Right cardiac atrium (tissue), 5 donors: ENCODE measurements at places on chromosomes 2 and 18.

- DNase-seq = no peak
These were observed 17.2 kb upstream of the MLPH start for GRCh38 chr2:237469849-237470248.

DNA sequence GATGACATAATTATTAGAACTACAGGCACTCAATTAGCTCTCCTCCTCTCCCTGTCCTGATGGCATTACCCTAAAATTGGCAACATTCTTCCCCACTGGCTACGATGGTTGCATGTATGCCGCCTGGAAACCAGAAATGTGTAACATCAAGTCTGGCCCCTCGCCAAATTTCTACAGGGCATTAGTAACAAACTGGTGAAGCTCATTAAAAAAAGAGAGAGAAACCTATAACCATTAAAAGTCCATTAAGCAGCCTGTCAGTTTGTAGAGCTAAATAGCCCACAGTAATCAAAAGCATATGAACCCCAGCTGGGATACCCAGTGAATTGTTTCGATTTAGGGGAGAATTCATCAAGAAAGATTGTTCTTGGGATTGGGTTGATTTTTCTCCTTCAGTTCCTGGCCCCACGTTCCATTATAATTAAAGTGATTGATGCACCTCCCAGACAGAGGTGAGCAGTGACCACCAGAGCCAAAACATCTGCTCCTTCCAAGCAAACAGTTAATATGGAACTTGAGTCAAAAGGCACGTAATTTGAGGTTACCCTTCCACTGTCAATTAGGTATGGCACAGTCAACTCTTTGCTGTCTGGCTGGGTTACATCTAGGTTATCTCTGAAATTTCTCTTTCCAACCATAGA is 208.6 kb downstream of the C1D start:
- no peak for DNase-seq

DNA sequence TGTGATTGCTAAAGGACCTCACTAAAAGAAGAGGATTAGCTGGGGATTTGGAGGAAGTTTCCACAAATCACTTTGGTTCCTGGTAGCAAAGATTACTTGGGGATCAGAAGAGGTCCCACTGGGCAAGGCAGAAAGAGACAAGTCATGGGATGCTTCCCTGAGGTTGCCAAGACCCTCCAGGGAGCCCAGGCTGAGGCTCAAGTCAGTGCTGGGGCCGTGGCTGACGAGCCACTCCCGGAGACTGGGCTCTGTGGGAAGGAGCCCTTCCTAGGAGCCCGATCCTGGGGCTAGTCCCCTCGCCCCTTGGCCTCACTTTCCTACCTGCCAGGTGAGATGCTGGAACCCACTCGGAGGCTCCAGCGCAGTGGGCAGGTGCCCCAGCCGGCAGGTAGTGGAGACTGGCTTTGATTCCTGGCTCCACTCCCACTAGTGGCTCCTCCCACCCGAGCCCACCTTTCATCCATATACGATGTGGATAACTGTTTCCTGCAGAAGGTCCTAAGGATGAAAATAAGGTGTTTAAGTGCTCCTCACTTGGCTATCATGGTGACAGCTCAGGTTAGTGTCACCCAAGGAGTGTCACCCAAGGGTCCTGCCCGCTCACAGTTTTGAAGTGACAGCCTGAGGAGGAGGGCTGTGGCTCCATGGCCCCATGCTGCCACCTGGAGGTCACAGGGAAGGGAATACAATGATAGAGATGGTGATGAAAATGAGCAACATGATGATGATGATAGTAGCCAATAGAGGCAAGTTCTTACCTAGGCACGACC is 100.5 kb downstream of the CAPN13 start:
- DNase-seq = peak; percentile 75

DNA sequence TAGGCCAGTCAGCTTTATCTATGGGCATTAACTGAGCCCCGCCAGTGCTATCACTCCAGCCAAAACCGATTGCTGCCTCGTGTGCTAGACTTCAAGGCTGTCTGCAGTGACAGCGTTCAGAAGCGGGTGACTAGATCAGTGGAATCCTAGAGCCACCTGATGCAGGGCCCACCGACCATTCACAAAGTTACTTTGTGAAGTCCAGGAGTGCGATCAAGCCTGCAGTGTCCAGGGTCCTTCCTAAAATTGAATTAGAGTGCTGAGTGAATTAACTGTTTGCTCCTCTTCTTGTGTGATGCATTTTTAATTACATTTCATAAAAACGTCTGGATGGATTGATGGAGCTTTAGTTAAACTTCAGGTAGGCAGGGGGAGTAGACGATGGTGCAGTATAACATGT is 13.9 kb downstream of the PCARE start:
- DNase-seq = no peak

DNA sequence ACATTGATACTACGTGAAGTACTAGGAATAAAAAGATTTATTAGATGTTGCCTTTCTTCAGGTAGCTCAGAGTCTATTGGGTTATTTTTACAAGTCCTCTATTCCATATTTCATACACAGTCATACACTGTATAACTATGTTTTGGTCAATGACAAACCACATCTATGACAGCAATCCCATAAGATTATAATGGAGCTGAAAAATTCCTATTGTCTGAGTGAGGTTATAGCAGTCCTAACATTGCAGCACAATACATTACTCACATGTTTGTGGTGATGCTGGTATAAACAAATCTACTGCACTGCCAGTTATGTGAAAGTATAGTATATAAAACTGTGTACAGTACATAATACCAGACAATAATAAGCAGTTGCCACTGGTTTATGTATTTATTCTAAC is 595.1 kb downstream of the MBD2 start:
- no peak for DNase-seq

DNA sequence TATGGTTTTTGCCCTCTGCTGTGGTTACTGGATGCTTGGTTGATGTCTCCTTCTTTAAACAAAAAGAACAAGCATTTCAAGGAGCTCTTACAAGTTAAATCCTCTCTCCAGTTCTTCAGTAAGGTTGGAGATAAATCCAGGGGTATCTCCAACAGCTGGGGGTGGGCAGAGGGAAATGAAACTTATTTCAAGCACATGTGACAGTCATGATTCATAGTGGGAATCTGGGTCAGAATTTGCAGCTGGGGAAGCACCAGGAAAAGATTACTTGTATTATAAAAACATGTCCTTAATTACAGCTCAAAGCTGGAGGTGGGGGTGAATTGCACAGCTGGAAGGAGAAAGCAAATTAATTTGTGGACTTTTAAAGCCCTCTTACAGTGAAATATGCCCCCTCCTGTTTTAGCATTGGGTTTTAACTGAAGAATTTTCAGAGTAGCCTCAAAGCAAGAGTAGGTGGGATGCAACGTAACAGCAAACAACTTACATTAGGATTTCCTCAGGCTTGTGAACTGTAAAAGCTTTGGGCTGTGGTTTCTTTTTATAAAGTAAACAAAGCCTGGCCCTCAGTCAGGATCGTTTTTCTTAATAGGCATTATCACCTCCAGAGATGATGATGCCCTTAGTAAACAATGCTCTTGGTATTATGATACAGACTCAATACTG is 596.4 kb downstream of the NYAP2 start:
- no peak for DNase-seq

GRCh38 chr2:54212456-54212855 is 43.6 kb downstream of the TSPYL6 start:
- no peak for DNase-seq

- DNase-seq = no peak
These were observed 50.4 kb downstream of the UXS1 start for GRCh38 chr2:106143495-106144215.

DNA sequence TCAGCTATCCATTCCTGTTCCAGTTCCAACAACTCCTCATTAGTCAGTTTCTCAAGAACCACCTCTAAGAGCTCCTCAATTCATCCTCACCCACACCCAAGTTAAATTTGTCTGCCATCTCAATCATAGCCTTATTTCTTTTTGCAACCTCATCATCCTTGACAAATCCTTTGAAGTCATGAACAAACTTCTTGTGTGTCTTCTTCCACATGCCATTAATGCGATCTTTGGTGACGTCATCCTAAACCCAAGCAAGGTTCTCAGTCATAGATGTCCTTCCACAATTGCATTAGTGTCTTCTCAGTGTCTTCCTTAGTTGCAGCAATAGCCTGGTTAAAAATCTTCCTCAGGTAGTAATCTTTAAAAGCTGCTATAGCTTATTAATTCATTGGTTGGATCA is 71.2 kb upstream of the FSIP2 start:
- DNase-seq = no peak

DNA sequence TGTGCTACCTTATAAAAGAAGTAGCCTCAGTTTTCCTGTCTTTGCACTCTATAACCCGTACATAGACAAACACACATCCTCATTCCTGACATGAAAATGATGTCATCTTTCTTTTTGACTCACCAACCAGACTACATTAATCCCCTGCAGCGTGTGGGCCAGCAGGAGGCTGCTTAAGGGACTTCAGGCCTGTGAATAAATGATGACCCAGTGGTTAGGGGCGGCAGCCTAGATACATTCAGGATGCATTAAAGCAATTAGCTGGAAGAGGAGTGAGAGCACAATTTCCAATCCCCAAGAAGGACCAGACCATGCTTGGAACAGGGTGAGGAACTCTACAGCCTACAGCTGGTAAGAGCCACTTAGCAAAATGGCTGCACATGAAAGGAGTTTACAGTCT is 57.3 kb upstream of the KLF7 start:
- no peak for DNase-seq

- no peak for DNase-seq
These were observed 27.9 kb upstream of the ODC1 start for GRCh38 chr2:10475811-10476660.

DNA sequence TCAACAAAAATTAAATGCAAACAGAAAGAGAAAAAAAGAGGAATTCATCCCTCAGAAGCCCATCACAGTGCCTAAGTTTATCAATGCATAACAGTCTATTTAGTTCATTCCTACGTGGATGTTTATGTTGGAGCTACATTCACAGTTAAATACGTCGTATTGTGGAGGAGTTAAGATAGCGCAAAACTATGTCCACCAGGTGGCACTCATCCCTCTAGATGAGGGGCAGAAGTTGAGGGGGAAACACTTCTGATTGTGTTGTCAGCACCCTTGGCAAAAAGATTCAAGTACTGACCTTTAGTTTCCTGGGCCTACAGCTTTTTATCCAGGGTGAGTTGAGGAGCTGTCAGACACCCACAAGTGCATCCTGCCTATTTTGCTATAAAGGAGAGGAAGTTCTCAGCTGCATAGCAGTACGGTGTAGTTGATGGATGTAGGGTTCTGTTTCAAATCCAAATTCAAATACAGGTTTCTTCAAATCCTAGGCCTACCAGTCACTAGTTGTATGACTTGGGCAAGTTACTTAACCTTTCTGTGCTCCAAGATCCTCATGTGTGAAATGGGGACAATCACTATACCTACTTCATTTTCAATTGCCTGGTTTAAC is 26.8 kb upstream of the MYO1B start:
- DNase-seq = no peak

DNA sequence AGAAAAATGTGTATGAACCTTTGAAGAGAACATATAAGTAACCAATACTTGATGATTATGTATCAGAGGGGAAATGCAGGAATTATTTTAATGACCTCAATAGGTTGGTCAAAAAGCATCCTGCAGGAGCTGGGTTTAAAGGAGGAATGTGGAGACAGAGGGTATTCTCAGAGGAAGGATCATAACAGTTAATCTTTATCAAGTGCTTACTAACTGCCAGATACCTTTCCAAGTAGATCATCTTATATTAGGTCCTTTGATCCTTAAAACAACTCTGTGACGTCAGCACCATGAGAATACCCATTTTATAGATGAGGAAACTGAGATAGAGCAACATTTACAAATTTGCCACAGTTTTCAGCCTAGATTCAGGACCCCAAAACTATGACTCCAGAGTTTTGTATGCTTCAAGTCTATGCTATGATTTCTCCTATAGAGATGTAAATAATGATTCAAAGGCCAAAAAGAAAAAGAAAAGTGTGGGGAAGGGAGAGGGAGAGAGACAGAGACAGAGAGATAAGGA is 3.0 kb downstream of the RFTN2 start:
- DNase-seq = no peak

DNA sequence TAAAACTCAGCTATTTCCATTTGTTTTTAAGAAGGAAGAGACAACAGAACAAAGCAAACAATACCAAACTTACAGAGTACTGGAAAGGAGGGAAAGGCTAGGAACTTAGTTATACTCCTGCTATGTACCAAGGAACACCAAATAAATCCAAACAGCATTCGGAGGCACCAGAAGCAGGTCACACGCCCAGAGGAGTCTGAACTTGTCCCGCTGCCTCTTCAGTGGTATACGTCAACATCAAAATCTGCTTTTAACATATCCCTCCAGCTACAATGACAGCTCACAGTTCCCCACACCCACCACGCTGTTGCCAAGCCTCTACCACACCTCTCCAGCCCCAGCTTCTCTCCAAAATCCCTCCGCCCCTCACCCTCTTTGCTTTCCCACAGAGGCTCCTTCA is 17.3 kb downstream of the C2orf76 start:
- DNase-seq = no peak

DNA sequence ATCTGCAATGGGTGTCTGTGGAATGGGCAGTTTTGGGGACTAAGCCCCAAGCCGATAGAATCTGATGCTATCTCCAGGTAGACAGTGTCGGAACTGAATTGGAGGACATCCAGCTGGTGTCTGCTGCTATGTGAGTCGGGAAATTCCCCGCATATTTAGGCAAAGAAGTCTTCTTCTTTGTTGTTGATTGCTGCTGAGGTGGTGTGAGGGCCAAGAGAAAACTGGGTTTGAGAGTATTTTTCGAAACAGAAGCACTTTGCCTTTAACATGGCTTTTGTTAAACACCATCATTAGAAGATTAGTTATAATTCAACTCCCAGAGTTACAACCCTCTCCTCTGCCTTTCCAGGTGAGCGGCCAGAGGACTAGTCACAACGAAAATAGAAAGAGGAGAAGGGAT is 49.4 kb upstream of the ACTR3 start:
- no peak for DNase-seq

DNA sequence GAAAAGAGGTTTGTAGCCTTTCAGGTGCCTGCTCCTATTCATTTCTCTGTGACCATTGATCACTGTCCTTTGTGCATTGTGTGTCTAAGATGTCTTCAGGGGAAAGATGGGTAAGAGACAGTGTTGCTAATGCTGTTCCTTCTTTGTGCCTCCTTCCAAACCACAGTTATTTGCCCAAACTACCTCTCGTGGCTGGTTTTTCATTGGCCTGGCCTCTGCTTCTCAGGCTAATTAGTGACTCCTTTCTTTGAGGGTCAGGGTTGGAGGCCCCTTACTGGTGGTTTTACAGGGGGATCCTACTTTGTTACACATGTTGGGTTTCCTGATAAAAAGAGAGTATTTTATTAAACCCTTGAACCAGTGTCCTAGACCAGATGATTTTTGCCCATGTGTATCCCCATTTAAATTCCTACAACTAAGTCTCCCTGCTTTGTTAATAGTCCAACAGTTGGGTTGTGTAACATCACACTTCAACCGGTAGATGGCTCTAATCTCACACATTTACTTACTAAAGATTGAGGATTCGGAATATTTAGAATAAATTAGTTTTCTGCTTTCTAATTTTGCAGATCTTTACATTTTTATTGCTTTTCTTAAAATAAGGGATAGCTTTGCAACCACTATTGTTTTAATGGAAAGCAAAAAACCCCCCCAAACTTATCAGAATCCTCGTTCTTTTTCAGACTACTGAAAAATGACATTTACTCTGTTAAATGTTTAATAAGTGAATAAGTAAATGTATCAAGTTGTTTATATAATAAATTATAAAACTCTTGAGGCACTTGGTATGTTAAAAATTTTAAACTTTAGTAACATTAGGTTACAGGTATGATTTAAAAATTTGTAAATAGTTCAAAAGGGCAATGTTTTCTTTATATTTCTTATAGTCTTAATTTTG is 2.4 kb downstream of the MARS2 start:
- no peak for DNase-seq
